SK-N-SH treated with all-trans-retinoic acid at 6 μM for 48 hours (cell line): ENCODE measurements at places on chromosomes 2 and 18.

DNA sequence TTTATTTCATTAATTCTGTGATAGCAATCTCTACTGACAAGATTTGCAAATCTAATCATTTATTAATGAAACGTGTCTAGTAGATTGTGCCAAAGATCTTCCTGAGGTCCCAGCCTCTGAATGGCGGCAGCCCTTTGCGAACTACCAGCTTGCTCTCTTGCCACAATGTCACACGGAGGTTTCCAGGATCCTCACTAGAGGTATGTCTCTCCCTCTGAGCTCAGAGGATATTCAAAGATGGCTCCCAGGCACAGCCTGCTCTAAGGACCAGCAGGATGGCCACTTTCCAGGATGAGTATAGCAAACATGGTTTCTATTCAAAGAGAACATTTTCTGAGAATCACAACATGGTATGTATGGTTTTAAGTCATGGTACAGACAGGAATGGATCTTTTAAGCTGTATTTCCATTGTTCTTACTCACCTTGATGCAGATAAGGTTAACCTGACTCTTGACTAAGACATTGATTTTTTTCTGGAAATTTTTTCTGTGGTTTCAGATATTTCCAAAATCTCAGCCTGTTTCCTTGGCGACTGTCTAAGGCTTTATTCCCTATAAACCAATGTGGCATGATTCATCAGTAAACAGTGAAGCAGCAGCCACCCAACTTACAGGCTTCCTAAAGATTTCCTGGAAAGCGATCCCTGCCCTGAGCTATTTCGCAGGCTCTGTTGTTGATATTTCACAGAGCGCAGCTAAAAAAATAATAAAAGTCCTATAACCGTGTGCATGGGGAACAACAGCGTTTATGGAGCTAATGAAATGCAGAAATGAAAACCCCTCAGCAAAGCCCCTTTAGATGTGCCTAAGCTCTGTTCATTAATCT is 54.1 kb upstream of the KLF7 start:
- ATAC-seq, result peak; percentile 71

- no peak for ATAC-seq
Observed at GRCh38 chr18:9826685-9827084, 59.1 kb upstream of the TXNDC2 start.

- no peak for ATAC-seq
Observed at GRCh38 chr2:867296-867695, 83.4 kb upstream of the SNTG2 start.

DNA sequence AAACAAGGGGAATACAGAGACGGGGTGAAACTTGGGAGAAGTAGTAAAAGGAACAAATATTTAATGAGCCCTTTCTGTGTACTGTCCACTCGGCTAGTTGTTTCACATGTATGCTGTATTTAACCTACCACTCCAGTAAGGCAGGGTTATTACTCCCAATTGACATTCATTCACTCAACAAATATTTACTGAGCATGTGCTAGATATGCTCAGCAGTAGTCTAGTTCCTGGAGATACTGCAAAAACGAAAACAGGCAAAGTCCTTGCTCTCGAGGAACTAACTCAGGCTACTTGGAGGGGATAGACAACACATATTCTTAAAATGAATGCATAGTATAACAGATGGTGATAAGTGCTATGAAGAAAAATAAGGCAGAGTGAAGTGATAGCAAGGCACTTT is 207.3 kb downstream of the SS18 start:
- ATAC-seq, result no peak

DNA sequence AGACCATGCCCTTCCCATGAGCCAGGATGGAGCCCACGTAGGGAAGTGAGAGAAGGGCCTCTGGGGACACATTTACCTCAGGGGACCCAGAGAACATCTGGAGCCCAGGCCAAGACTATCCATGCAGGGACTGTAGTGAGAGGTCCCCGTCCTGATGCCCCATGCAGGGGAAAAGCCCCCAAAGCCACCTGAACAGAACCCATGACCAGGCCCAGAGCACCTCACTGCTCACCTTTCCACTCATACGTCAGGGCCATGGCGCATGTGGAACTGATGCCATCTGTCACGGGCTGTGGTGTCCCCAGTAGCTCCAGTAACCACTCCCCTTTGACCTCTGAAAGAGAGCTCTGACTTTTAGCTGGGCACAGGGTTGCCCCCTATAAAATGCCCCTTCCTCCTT is 106.5 kb upstream of the TEX51 start:
- no peak for ATAC-seq

GRCh38 chr2:134950886-134951285 is 32.3 kb downstream of the CCNT2 start:
- ATAC-seq, result no peak

- peak; percentile 59 for ATAC-seq
Observed at GRCh38 chr2:170878505-170878904, 50.5 kb upstream of the GORASP2 start.

- no peak for ATAC-seq
Observed at GRCh38 chr2:205827809-205828365, 145.6 kb downstream of the NRP2 start.

GRCh38 chr2:439556-440402 is 151.9 kb upstream of the ALKAL2 start:
- ATAC-seq, result no peak

DNA sequence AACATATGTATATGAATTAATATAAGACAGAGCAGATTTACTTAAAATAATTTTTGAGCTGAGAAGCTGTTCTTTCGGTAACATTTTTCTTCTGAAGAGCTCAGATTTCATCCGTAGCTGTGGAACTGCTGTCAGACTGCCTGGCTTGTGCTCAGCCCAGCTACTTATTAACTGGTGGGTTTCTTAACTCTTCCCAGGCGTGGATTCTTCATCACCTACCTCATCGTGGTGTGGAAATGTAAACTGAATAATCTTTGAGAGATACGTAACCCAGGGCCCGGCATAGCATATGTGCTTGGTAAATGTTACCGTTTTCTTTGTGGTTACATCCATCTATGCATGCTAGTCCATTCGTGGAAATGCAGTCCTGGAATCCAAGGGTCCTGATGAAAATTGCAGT is 145.0 kb downstream of the MCFD2 start:
- ATAC-seq, result peak; percentile 64

GRCh38 chr2:23839919-23840578 is 86.9 kb downstream of the ATAD2B start:
- ATAC-seq, result no peak

DNA sequence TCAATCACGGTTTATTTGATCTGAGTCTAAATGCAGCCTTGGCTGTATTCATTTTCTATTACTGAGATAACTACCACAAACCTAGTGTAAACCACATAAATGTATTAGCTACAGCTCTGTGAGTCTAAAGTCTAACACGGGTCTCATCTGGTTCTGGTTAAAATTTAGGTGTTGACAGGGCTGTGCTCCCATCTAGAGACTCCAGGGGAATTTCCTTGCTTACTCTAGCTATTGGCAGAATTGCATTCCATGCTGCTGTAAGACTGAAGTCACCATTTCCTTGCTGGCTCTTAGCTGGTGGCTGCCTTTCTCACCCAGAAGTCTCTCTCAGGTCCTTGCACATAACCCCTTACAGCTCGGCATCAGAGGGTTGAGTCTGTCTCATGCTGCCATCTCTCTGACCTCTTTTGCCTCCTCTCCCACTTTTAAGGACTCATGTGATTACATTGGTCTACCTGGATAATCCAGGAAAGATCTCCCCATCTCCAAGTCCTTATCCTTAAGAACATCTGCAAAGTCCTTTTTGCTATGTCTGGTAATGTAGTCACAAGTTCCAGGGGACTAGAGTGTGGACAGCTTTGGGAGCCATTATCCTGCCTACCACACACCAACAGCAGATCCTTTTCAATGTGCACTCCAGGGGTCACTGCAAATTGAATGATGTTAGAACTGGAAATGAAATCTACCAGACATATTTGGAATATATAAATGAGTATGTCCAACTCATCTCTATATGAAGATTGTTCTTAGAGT is 207.0 kb upstream of the AGAP1 start:
- ATAC-seq, result no peak; the same call in 2 of the 3 replicates

GRCh38 chr2:190023860-190024259 is 38.7 kb downstream of the MSTN start:
- ATAC-seq, result peak; percentile 64; the same call in 2 of the 3 replicates

DNA sequence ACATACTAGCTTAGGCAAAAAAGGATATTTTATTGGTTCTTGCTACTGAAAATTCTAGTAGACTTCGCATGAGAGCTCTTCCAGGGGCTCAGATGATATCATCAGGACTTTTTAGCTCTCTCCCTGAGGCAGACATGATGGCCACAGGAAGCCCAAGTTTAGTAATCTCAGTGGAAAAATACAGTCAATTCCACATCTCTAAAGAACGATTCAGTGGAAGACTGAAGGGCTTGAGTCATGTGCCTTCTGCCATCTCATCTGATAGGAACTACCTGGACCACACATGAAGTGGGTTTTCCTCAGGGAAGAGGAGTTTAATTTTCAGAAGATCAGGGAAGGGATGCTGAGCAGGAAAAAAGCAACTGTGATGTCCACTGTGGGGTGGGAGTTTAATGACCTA is 117.3 kb downstream of the TTC27 start:
- no peak for ATAC-seq

- ATAC-seq, result no peak
Observed at GRCh38 chr18:13173578-13174145, 44.9 kb upstream of the LDLRAD4 start.

- ATAC-seq, result no peak
Observed at GRCh38 chr2:241179899-241180298, 8.6 kb upstream of the ANO7 start.

DNA sequence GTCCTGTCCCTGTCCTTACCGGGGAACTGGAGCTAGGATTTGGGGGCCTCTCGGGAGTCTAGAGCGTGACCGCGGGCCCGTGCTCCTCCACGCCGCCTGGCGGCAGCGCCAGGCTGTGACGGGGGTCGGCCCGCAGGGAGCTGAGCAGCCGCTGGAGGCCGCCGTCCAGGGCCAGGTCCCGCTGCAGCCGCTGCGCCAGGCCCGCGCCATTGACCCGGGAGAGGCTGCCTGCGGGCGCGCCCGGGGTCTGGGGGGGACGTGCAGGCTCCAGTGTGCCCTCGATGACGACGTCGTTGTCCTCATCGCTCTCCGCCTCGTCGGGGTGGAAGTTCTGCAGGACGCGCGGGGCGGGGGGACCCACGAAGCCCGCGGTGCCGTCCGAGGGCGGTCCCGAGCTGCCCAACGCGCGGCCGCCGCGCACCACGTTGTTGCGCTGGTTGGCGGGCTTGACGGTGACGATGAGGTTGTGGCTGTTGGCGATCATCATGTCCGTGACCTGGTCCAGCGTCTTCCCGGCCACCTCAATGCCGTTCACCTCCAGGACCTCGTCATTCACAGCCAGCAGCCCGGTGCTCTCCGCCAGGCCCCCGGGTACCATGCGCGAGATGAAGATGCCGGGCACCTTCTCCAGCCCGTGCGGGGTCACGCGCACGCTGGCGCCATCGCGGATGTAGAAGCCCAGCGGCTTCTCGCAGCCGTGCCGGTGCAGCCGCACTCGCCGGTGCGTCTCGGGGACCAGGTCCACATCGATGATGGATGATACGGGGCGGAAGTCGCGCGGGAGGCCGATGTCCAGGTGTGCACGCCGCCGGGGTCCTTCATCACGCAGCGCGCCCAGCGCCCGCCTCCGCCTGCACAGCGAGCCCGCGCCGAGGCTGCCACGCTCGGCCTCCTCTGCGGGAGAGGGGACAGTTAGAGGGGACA is 50.9 kb downstream of the ADNP2 start:
- ATAC-seq, result no peak

GRCh38 chr2:159133797-159134196 is 152.7 kb downstream of the WDSUB1 start:
- no peak for ATAC-seq

GRCh38 chr18:72444798-72445155 is 99.4 kb downstream of the CBLN2 start:
- no peak for ATAC-seq

DNA sequence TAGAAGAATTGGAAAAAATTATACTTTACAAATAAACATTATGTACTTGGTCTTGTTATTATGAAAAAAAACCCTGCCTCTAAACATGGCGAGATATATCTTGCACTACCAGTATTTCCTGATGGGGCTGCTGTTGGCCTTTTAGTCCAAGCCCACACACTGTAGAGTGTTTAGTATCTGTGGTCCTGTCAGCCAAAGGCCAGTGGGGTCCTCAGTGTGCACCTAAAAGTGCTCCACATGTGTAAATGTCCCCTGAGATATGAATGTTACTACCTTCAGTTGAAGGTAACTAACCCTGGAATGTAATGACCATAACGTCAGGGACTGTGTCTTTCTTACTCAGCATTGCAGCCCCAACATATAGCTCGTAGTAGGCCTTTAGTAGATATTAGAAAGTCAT is 71.1 kb upstream of the HK2 start:
- no peak for ATAC-seq

DNA sequence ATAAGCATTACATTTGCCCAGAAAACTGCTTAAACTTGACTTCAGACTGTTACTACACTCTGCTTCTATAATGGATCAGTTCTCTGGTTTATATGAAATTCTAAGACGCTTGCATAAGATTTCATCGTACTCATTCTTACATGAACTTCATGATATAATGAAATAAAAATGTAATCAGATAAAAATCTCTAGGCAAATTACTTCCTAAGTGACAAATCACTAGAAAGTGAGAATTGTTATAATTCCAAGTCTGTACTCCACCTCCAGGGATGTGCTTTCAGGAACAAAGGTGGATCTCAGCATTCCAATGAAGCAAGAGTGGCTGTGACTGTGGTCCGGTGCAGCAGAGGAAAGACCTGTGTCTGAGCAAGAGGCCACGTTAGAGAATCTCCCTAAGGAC is 226.2 kb downstream of the PIEZO2 start:
- no peak for ATAC-seq

DNA sequence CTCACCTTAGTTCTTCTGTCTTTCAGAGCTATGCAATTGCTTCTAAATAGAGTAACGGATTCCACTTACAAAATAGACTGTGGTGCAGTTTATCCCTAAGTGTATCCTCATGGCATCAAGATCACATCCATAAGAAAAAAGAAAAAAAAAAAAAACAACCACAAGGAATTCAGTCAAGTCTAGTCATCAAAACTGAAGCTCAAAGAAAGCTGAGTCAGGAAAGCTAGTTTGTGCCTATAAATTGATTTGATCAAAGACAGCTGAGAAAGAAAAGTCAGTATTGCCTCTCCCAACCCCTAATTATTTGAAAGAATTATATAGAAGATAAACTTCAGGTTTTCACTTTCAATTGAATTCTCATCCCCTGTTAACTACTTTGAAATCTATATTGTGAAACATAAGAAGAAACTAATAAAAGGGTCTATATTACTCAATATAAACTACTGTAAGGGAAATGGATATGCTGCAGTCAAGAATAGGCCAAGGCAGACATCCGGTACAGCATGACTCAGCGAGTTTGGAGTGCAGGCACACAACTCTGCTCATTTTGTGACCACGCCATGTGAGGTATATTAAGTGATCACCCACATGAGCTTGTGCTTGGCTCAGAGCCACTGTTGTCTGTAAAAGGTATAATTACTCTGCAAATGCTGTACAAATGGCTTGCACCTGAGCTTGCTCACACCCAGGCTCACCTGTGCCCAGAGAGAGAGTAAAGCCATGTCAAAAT is 568.1 kb upstream of the CRIM1 start:
- ATAC-seq, result no peak

GRCh38 chr2:219309278-219309677 is at the start of gene PTPRN:
TSS of gene PTPRN (minus strand) at chr2:219309401. CDS start at chr2:219309332, 69 bp downstream.
- peak; percentile 37 for ATAC-seq
